ENCODE measurements at places on chromosomes 11 and 22.

- no peak for DNase-seq
Measured at GRCh38 chr11:95119361-95120060, 29.9 kb downstream of the ENDOD1 start.

DNA sequence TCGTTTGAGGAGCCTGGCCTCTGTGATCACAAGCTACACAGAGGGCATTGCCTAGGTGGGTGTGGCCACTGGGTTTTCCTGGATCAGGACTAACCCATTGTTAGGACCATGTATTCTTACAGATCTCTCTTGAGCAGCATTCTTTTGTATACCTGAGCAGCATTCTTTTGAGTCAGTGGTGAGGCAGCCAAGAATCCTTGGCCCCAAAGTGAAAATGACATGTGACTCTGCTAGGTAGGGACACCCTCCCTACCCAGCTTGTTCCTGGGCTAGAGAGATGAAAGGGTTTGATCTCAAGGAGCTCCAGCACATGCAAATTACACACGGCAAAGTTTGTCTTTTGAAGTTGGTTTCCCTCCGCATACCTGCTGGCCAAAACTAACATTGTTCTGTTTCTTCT is 55.0 kb upstream of the HORMAD2 start:
- no peak for DNase-seq

DNA sequence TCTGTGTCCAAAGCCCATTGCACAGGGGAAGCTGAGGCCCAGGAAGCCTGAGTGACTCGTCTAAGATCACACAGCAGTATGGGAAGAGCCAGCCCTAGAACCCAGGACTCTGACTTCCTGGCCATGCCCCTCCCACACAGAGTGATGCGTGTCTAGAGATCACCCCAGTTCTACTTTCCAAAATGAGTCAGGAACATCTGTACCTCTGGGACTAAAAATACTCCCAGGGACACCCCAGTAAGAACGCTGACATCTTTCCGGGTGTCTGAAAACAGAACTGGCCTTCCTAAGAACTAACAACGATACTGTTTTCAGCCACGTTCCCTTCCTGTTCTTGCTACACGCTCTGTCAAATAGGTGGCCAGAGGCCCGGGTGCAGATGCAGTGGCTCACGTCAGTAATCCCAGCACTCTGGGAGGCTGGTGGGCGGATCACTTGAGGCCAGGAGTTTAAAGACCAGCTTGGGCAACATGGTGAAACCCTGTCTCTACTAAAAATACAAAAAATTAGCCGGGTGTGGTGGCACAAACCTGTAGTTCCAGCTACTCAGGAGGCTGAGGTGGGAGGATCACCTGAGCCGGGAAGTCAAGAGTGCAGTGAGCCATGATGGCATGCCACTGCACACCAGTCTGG is 21.7 kb upstream of the PDGFB start:
- DNase-seq = no peak

- no peak for DNase-seq
Measured at GRCh38 chr11:59112494-59112893, 5.5 kb downstream of the FAM111B start.

DNA sequence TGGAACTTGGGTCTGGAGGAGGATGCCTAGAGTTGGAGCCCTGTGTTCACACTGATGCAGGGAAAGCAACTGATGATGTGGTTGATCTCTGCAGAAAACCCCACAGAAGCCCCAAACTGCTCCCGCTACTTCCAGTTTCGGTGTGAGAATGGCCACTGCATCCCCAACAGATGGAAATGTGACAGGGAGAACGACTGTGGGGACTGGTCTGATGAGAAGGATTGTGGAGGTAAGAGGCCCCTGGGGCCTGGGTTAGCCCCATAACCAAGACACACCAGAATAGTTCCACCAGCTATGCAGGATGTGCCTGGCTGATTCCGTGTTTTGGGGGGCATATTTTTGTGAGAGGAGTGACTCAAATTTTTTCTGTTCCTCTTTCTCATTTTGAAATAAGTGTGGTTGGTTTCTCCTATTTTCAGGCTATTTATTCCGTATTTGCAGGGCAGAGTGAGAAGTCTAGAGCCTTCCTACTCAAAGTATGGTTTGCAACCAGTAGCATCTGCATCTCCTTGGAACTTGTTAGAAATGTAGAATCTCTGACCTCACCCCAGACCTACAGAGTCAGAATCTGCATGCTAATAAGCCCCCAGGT is 137.3 kb upstream of the SORL1-AS1 start:
- DNase-seq = no peak

DNA sequence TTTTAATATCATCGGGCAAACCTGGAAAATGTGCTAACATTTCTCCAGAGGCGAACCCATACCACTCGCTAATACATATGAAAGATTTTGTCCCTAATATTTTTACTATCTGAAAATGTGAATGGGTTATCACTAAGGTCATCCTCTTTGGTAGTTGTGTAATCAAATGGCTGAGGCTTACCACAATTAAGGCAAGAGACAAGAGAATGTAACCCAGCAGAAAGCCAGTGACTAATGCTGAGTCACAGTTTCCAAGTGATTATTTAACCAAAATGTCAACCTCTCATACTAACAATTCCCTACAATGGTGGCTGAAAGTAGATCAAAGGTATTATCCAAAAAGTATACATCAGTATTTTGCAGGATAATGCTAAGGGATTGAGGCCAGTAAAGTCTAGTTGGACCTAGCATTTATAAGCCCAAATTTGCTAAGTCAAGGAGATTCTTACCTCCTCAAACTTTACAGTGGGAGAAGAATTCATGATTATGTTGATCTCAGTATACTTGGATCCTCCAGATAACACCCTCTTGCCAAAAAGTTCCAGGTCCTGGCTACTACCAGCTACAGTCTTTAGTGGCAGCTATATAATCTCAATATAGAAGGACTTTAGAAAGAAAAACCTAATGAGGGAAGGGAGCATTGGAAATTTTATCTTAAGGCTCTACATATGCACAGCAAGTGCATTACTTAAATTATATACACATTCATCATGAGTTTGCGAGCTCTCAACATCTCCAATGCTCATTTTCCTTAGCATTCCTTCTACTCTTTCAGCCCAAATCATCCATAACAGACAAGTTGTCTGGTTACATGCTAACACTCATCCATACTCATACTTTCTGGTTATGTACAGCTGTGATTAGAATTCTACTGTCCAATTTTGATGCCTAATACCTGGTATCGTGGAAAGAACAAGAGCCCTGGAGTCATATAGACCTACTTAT is 25.4 kb downstream of the SIK3 start:
- DNase-seq = no peak

- DNase-seq = no peak
Measured at GRCh38 chr11:104934594-104934993, 33.8 kb downstream of the CASP4 start.

GRCh38 chr22:31093086-31093850 is 12.2 kb downstream of the SMTN start:
- DNase-seq = no peak

DNA sequence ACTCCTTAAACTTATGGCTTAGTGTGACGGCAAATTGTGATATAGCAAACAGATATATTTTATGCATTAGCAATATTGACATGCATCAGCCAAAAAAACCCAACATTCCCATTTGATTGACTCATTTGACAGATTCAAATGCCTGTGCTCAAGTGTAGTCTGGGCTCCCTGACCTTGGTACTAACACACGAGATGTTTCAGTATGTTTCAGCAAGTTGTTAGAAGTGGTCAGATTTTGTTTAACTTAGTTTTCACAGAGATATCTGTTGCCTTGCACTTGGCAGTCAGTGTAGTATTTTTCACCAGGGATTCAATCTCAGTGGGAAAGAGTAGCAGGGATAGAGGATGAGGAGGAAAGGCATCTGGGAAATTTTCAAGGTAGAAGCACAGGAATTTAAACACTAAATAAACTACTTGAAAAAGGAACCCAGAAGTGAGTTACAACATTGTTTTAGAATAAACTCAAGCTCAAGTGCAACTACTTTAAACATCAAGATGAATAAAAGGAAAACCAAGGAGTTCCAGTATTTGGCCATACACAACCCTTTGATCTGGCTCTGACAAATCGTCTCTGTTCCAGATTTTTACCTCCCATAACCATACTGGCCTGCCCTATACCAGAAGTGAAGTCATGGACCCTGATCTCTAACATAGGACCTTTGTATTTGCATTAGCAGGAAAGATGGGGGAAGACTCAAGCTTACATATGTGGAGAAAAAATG is 56.5 kb upstream of the BLID start:
- no peak for DNase-seq

DNA sequence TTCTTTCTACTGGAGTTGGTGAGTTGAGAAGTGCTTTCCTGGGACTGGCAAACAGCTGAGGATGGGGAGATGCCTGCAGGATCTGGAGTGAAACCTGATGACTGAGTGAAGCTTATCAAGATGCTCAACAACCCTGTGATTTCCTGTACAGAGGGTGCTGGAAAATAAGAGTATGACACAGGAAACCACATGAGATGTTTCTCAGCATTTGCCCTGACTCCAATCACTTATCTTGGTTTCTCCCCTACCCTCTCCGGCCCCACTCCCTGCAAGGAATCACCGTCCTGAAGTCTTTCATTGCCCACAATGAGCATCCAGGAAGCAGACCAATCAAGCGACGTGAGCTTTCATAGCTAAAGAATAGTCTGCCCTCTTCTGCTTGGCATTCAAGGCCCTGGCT is at the start of gene MRGPRX2:
Gene MRGPRX2, minus strand, starts transcription at position 89 of the 400 bp plus-strand sequence. CDS start 4,315 bp downstream, outside the sequence.
- DNase-seq = no peak

DNA sequence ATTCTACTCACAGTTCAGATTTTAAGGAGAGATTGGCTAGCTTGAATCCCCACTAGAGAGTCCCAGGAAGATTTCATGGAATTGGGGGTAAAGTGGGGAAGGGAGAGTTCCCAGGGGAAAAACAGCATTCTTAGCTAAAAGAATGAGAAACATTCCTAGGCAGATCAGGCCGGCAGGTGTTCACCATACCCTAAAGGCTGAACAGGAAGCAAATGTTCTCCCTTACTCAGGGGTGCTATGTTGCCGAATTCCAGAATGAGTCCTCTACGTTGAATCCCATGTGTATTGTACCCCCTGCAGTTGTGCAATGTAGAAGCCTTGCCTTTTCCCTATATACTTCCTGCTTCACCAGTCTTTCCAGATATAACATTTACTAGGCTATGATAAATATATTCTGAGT is 135.2 kb upstream of the NCAM1 start:
- DNase-seq = no peak

GRCh38 chr11:3826721-3827120 is 14.0 kb downstream of the RHOG start:
- no peak for DNase-seq

DNA sequence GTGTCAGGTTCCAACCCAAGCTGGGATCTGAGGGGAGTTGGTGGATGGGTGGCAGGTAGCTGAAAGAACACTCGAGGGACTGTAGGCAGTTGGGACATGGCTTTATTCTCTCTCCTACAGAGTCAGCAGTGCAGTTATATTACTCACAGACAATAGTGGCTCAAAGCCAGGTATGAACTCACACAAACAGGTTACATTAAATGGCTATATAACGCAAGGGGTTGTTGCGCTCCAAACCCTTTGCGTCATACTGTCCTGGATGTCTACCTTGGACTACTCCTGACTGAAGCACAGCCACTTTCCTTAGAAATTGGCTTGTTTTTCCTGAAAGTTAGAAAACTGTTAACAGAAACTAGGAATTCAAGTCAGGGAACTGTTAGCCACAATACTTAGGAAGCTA is 66.4 kb upstream of the OR4B1 start:
- no peak for DNase-seq

- no peak for DNase-seq
Measured at GRCh38 chr11:24091594-24091993, 405.3 kb upstream of the LUZP2 start.

DNA sequence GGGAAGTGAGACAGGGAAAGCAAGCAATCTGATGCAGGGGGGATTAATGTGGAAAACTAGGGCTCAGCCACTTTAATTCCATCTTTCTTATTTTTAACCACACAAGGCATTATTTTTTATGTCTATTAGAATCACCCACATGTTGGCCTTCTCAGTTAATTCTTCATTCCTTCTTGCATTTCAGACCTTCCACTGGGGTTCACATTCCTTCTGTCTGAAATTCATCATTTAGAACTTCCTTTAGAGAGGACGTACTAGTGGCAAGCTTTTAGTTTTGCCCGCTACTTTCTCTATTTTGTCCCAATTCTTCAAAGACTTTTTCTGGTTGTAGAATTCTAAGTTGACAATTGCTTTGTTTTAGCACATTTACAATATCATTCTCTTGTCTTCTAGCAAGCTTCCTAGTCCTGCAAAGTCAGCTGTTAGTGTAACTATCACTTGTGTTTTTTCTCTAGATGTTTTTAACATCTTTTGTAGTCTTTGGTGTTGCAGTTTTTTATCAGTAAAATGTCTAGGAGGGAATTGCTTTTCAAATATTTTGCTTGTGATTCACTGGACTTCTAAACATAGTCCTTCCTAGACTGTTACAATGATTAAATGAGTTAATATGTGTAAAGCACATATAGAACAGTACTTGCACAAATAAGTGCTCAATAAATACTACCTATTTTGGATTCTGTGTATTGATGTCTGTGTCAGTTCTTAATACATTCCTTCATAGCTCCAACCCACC is 5.5 kb upstream of the NNMT start:
- no peak for DNase-seq

GRCh38 chr11:122220321-122220720 is 104.3 kb upstream of the BLID start:
- no peak for DNase-seq

GRCh38 chr11:62152245-62153086 is 28.7 kb downstream of the INCENP start:
- no peak for DNase-seq

- DNase-seq = no peak
Measured at GRCh38 chr11:78099666-78100065, 20.0 kb upstream of the NDUFC2 start.

DNA sequence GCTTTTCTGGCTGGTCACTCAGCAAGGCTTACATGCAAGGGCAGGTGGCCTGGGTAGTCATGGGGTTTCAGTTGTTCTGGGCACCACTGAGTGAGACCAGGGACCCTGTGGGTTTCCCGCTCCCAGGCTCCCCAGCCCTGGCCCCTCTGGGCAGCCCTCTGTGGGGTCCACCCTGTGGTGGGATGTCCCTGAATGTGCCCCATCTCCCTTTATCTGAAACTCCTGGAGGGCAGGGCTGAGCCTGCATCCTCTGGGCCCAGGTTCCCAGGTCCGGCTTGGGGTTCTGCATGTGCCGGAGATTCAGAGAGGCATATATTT is 1041.0 kb downstream of the BRD1 start:
- no peak for DNase-seq

GRCh38 chr11:14742849-14743559 is 99.4 kb downstream of the PDE3B start:
- no peak for DNase-seq
